ENCODE measurements at places on chromosomes 11 and 22. TPM values are rescaled to one million over a fixed set of nuclear protein-coding genes. Genes with fewer than 3 reads are reported as not detected.

GRCh38 chr11:68976563-68976962, 4.2 kb downstream of the MRGPRD start:
- DNase-seq = no peak

DNA sequence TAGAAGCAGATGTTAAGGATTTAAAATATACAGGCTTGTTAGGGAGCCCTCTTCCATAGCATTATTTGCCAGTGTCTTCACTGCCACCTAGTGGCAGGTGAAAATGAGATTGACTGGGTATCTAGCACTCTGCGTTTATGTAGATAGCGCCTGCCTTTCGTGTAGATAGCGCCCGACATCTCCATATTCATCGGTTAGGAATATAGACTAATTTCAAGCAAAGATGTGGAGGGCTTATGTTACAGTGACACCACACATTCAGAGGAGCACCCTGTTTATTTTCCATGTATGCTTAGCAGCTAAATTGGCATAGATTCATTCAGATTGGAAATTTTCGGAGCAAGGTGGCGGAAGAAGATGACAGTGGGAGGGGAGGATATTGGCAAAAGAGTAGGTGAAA, 72.0 kb downstream of the SLC5A12 start:
- peak; percentile 48 for DNase-seq

DNA sequence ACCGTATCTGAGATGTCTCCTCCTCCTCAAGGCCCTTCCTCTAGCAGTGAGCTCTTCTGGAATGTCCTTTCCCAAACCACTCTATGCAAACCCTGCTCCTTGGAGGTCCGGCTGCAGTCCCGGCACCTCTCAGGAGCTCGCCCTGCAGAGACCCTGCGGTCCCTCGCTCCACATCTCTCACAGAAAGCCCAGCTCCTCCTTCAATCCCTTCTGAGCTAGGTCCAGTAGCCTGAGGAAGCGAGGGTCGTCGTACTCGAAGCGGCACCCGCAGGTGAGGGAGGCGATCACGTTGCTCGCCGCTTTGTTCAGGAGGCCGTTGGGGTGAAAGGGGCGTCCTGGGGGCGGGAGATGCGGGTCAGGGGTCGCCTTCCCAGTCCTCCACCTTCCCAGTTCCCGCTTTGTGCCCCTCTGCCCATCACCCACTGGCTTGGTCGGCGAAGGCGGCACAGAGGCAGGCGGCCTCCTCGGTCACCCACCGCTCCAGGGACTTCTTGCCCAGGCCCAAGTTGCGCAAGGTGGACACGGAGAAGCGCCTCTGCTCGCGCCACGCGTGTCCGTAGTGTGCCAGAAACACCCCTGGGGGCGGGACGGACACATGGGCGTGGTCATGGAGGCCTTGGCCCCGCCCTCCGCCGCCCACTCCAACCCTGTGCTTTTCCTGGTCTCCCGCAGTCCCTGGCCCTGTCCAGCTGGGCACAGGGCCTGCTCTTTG, 21.5 kb upstream of the CYP2D6 start:
- no peak for DNase-seq

GRCh38 chr11:117993988-117994745, 8.0 kb downstream of the IL10RA start:
- no peak for DNase-seq

ZNF280A gene
- not detected for total RNA-seq

GRCh38 chr11:114615448-114616361, 20.1 kb upstream of the NXPE4 start:
- DNase-seq = no peak

DNA sequence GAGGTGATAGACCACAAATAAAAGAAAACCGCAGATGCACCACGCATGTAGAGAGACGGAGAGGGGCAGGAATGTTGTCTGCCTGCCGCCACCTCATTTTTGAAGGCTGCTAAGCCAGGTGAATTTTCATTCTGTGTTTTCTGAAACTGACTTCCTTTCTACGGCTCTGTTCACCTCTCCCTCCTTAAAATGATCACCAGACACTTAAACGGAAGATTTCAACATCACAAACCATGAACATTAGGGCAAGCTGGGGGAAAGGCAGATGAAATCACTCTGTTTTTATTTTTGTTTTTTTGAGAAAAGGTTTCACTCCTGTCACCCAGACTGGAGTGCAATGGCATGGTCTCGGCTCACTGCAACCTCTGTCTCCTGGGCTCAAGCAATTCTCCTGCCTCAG, 232.4 kb downstream of the MIAT start:
- no peak for DNase-seq

DNA sequence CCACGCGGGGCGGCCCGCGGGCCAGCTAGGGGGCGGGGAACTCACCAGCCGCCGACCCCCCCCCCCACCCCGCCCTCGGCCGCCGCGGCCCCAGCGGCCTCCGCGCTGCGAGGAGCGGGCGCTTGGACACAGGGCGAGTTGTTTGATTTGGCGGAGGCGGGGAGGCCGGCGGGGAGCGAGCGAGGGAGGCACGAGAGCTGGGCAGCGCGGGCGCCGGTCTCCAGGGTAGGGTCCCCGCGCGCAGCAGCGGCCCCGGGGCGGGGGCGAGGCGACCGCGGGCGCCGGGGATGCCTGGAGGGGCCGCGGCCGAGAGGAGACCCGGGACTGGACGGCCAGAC, 64.4 kb downstream of the NAV2 start:
- peak; percentile 83 for DNase-seq

ALG8 gene
- 32.2 TPM for total RNA-seq

- peak; percentile 87 for DNase-seq
Observed at GRCh38 chr11:57638005-57638781, 11.5 kb downstream of the YPEL4 start.

DNA sequence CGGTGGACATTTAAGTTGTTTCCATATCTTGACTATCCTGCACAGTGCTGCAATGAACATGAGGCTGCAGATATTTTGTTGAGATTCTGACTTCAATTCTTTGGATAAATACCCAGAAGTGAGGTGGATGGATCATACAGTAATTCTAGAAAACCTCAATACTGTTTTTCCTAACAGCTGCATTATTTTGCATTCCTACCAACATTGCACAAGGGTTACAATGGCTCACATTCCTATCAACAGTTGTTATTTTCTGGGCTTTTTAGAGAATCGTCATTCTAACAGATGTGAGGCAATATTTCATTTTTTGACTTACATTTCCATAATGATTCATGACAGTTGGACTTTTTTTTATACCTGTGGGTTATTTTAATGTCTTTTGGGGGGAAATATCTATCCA, 716.9 kb upstream of the ANO3 start:
- DNase-seq = no peak

GRCh38 chr11:11039208-11039965, 181.5 kb upstream of the ZBED5 start:
- no peak for DNase-seq

DNA sequence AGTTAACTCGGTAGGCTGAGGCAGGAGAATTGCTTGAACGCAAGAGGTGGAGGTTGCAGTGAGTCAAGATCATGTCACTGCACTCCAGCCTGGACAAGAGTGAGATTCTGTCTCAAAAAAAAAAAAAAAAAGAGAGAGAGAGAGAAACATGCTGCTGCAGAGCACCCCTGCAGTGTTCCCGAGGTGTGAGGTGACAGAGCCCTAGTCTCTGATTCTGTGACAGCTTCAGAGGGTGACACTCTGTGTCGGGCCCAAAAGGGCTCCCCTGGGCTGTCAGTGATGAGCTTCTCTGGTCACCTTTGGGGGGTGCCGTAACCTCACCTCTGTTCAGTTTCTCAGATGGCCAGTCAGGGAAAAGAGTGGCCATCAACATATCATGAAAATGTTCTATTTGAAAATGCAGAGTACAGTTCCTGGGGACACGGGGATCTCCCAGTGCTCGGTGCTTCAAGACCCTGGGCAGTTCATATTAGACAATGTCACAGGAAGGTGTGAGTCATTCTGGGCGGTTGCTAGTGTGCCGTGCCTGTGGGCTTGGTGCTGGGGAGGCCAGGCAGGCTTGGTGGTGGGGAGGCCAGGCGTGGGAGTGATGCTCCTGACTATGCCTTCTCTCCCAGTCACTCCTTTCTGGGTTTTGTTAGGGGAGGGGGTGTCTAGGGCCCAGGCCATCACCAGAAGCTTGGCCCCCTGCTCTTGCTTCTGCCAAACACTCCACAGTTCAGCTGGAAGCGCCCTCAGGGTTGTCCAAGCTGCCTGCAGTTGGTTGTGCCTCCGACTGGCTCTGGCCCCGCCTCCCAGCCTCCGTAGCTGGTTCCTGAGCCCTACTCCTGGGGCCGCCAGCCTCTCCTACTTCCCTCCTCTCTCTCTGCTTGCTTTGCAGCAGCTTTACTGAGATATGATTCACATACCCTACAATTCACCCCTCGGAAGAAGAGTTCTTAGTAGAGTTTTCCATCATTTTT, 52.5 kb upstream of the CLDN5 start:
- DNase-seq = no peak

GRCh38 chr11:87255589-87255988, 217.9 kb downstream of the TMEM135 start:
- no peak for DNase-seq

IFITM10 gene
- total RNA-seq = 16.5 TPM

DNA sequence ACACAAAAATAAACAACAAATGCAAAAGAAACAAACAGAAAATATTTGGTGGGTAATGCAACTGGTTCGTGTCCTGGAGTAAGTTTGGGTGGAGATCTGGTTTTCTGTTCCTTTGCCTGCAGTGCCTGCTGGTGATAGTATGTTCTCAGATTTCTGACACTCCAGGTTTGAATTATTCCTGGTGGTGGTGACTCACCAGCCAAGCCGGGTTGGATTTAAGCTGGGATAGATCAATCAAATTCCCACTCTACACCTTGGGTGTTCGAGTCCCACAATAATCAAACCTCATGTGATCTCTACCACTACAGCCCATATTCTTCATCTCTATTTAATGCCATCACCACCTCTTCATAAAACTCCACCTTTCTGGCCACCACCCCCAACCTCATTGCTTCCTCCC, 421.8 kb downstream of the NTM start:
- DNase-seq = no peak

FREY1 gene
- 0.35 TPM for total RNA-seq

LRRC74B gene
- 0.94 TPM for total RNA-seq

- DNase-seq = no peak
Observed at GRCh38 chr11:77036398-77036797, 2.2 kb downstream of the B3GNT6 start.

- no peak for DNase-seq
Observed at GRCh38 chr22:29216873-29217666, 11.4 kb downstream of the EMID1 start.

GRCh38 chr11:77188633-77189491, 60.8 kb downstream of the MYO7A start:
- peak; percentile 67 for DNase-seq

DNA sequence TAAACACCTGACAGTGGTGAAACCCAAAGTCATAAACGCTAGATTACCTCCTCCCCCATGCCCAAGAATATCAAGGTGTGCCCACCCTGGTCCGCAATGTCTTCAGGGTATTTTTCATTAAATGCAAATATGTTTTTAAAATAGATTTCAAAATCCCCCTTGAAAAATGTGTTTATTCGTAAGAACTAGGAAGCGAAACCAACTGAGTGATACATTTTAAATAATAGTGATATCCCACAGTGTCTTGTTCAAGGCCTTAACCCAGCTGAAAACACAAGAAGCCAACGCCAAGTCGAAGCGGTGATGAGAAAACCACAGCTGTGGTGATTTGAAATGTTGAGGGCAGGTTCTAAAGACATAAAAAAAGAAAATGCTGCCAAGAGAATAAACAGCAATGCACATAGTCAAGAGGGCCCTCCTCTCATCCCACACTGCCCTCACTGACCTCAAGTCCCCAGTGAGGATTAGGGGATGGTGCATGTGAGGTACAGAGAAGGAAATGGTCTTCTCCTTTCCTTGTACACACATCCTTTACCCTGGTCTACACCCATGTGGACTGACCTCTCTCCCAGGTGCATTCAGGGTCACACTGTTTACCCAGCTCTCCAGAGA, 25.5 kb downstream of the KCNJ1 start:
- DNase-seq = no peak

GRCh38 chr11:75577207-75577606, 15.2 kb downstream of the SERPINH1 start:
- DNase-seq = no peak

- DNase-seq = no peak
Observed at GRCh38 chr11:2831781-2832532, 53.6 kb downstream of the CDKN1C start.
